Stimulated activated CD4-positive, alpha-beta T cell treated with anti-CD3 and anti-CD28 coated beads, Interleukin-4, amount 100 ng/mL, for 48 hours (primary cell): ENCODE measurements at places on chromosomes 7 and 10.
A peak's percentile ranks its signal among the peaks of the same experiment; 100 is the strongest.

- no peak for DNase-seq
Measured at GRCh38 chr7:45293295-45293942, 135.8 kb downstream of the RAMP3 start.

- DNase-seq, result no peak
Measured at GRCh38 chr7:140041659-140042385, 20.9 kb downstream of the PARP12 start.

DNA sequence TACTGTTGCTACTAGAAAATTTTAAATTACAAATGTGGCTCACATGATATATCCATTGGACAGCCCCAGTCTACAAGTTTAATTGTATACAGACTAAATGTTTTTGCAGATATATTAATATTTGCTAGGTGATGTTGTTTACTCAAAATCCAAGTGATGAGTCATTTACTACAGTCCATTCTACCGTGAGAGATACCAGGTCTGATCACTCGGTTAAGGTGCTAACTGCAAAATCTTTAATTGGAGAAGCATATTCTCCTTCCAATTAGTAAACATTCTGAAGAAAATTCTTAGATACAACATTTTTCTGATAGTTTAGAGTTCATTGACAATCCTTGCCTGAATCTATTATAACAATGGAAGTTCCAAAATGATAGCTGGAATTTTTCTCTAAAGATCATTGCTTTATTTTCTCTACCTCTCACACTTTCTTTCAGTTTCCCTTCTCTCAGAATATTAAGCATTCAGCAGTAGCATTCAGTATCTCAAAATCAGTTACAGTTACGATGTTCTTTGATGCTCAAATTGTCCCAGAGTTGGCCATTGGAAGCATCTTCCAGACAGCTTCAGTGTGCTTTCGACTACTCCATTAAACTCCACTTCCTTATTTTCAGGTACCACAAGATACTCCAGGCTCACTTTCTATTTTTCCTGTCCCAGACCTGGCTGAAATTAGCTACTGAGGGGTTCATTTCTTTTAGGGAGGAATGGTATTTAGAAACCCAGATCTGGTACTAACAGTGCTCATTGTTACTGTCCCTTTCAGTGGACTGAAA is 2.3 kb downstream of the ABCB1 start:
- no peak for DNase-seq

- no peak for DNase-seq
Measured at GRCh38 chr10:69456880-69457693, 5.8 kb downstream of the TSPAN15 start.

DNA sequence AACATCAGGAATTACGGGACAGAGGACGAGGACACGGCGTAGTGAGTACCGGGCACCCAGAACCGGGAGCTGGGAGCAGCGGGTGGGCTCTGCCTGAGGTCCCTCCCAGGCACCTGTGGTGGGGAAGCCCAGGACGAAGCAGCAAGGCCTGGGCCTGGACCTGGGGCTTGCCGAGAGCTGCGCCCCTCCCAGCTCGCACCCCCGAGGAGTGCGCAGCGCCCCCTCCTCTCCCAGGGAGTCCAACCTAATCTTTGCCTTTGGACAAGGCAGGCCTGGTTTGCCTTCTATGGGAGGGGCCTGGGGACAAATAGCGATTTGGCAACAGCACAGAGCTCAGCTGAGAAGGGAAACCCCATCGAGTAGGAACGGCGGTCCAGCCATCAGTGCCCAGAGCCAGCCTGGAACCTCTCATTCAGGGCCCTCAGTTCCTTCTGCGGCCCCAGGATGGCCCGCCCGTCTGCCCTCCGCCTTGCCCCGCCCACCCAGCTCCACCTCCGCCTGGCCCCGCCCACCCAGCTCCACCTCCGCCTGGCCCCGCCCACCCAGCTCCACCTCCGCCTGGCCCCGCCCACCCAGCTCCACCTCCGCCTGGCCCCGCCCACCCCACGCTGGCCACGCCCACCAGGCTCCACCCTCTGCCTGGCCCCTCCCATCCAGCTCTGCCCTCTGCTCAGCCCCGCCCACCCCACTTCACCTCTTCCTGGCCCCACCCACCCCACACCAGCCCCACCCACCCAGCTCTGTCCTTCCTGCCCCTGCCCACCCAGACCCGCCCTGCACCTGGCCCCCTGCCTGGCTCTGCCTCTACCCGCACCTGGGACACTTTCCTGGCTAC is 32.5 kb upstream of the KNDC1 start:
- DNase-seq, result peak; percentile 69

- no peak for DNase-seq
Measured at GRCh38 chr7:106138776-106139175, 26.7 kb upstream of the SYPL1 start.

GRCh38 chr10:73647211-73647874 is 6.1 kb upstream of the MYOZ1 start:
- DNase-seq, result no peak

- no peak for DNase-seq
Measured at GRCh38 chr7:105678811-105679495, 97.7 kb upstream of the EFCAB10 start.

DNA sequence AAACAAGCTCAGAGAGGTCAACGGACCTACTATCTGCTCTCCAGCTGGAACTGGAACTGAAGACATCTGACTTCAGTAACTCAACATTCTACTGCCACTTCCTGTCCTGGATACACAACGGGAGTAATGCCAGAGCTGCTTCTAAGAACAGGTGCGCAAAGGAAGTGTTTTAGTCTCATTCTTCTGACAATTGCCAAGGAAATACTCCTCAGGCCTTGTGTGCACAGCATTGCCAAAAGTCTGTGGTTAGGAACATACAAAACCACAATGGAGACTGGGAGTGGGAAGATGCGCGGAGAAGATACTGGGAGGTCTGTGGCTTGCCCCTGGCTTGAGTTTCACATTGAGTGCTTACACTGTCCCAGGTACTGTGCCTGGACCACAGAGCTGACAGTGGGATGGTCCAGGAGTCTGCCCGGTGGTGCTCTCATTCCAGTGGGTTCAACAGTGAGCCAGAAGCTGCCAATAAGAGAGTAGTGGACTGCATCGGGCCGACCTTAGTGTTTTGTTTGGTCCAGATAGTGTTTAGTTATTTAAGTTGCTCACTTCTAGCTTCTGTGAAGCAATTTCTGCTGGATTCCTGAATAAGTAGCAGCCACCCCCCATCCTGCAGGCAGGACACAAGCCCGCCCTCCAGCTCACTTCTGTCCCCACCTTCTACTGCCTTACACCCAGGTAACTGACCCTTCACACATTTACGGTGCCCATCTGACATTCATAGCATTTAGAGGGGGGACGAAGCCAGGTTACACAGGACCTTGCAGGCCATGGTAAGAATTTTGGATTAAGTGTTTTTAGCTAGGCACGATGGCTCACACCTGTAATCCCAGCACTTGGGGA is 10.3 kb downstream of the TBL2 start:
- DNase-seq, result no peak

DNA sequence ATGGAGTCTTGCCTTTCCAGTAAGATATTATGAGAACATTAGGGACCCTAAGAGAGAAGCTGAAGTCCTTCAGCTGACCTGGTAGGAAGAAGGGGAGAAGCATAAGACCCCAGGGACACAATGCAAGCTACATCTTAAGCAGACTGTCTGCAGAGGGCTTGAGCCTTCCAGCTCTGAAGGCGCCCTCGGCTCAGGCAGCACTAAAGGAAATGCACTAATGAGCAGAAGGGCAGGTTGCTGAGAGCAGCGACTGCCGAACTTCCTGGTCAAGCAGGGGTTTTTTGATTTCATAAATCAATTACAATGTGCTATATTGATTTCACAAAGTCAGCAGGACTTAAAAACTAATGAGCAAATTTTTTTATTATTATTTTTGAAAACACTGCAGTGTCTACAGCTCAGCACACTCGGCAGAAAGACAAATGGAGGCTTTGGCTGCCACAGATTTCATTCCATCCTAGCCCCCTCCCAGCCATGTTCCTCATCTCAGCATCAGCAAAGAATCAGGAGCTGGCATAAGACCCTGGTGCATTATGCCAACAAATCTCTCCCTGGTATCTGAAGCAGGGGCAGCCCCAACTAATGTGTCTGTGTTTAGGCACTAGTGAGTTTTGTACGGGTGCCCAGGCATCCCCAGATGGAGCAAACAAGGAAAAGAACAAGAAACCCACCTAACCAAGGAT is 57.1 kb downstream of the LRRTM3 start:
- no peak for DNase-seq

DNA sequence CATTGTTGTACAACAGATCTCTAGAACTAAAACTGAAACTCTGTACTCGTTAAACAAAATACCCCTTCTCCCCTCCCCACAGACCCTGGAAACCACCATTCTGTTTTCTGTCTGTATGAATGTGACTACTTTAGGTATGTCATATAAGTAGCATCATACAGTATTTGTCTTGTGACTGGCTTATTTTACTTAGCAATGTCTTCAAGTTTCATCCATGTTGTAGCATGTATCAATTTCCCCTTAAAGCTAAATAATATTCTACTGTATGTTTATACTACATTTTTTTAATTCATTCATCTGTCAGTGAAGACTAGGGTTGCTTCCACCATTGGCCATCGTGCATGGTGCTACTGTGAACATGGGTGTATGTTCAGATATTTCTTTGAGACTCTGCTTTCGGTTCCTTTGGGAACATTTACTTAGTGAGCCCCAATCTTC is 71.2 kb upstream of the RPA3 start:
- DNase-seq, result no peak

DNA sequence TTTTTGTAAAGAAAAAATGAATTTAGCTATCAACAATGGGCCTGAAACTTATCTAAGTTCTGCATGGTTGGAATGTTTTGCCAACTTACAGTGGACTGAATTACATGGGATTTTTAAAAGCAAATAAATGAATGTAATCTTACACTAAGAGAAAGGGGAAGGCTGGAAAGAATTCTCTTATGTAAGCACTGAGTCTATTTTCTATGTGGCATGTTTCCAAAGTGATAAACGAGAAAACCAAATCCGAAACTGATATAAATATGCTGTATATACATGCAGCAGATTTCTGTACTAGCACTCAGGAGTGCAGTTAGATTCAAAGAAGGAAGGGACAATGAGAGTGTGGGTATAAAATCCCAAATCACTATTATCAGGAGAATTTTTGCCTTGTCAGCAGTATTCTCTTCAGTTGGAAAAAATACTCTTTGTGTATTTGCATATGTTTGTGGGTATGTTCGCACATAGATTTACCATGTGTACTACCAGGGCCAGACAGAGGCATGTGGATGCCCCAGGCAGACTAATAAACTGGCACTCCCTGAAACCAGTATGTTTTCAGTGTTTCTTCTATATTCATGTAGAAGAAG is 334.3 kb upstream of the SEMA3D start:
- no peak for DNase-seq

GRCh38 chr7:46450886-46451285 is 529.8 kb upstream of the IGFBP3 start:
- DNase-seq, result no peak

DNA sequence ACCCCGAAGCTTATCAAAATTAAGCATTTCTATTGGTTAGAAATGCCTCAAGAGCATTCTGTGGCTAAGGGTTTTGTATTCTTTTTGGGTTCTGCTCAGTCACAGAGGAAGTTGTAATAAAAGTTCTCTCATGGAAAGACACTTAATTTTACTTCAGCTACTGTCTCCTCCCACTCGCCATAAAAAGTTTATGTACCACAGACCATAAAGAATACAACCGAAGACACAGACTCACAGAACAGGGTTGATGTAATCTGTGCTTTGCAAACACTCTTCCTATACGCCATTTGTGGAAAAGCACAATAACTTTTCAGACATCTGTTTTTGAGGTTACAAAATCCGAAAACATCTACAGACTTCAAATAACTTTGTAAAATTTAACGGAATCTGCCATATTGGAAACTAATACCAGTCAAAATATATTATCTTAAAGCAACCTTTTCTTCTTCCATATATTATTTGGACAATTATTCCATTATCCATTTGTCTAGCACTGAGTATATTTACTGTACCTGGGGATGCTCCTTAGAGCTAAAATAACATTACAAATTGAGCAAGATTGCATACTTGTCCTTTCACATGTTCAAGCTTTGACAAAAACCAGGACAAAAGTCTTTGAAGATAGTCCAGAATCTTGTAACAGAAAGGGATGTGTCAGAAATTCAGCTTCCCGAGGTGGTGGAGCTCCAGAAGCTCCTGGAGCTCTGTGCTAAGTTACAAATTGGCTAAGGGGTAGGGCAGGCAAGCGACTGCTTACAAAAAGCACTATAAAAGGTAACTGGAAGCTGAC is 219.0 kb upstream of the MEOX2 start:
- DNase-seq, result no peak

GRCh38 chr7:128361411-128362379 is at the start of gene PRRT4:
Gene PRRT4, minus strand, starts transcription at chr7:128361690.
- DNase-seq, result no peak

- no peak for DNase-seq
Measured at GRCh38 chr7:24572393-24572996, 757 bp upstream of the PALS2 start.

GRCh38 chr7:85061456-85061855 is 125.4 kb downstream of the SEMA3D start:
- DNase-seq, result no peak

- DNase-seq, result no peak
Measured at GRCh38 chr10:118101501-118101900, 54.8 kb upstream of the RAB11FIP2 start.

- no peak for DNase-seq
Measured at GRCh38 chr7:117034851-117035464, 81.7 kb downstream of the ST7 start.

DNA sequence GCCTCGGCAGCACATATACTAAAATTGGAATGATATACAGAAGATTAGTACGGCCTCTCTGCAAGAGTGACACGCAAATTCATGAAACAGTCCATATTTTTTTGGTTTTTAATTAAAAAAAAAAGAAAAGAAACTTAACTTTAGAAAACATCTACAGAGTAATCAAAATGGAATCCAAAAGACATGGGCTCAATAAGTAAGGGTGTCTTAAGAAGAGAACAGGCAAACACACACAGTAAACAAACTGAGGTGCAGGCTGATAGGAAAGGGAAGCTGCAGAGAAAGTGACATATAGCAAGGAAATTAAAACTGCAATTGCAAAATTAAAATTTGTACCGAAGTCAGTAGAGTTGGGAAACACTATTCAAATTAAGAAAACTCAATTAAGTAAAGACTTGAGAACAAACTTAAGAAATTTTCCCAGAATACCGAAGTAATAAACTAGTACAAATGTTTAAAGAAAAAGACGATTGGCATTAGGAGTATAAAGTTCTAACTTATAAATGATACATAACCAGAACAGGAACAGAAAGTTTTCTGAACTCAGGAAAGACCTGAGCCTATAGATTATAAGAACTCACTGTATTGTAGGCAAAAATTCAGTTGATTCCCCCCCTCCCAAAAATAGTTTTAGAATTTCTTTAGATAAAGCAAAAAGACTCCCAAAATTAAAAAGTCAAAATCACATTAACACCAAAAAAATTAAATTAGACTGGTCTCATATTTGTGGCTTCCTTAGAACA is 16.3 kb downstream of the MTPN start:
- DNase-seq, result no peak
